ENCODE measurements at places on chromosomes 11 and 22.

- peak; percentile 62 for DNase-seq
These were observed at the start of gene LRRC75B for GRCh38 chr22:24592851-24593558. Gene LRRC75B, minus strand, starts transcription at chr22:24593073. Its CDS starts 34 bp downstream, at chr22:24593039.

DNA sequence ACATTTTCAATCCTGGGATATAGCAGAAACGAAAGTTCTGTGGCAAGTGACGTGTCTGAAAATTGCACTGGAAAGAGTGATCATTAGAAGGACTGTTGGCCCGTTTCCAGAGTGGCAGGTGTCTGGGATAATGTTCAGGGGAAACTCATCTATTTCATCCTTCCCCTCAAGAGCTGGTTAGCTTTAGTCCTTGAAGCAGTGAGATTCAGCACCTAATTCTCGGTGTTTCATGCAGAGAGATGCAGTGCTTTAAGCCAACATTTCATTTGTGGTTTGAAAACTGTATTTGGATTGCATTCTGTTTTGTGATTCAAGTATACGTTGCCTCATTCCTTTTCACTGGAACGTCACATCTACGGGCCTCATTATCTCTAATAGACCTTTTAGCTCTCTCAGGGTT, 205.0 kb upstream of the RAG2 start:
- no peak for DNase-seq

DNA sequence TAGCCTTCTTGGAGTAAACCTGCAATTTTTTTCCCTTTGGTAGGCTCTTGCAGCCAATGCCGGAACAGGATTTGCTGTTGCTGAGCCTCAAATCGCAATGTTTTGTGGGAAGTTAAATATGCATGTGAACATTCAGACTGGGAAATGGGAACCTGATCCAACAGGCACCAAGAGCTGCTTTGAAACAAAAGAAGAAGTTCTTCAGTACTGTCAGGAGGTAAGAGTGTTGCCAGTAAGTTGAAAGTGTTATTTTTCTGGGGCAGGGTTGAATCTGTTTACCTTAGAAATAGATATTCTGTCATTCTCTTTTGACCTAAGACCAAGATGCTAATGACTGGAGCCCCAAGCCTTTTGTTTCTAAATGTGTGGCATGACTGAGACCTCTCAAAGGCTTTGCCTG, 39.7 kb downstream of the APLP2 start:
- no peak for DNase-seq

GRCh38 chr11:12902791-12903486, 106.2 kb upstream of the RASSF10 start:
- DNase-seq = no peak

DNA sequence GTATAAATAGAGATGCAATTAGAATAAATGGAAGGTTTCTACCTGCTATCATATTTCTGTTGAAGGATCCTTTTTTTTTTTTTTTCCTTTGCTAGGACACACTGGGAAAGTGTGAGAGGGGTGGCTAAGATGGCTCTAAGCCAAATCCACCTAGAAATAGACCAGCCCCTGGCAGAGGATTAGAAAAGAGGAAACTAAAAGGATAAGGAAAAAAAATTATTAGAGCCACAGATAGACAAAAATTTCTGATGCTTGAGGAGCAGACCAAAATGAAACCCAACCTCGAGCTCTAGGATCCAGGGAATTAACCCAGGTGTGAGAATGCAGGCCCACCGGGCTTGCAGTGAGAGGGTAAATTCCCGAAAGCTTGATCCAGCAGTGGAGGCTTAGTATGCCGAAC, 262.3 kb downstream of the CADM1 start:
- no peak for DNase-seq

- no peak for DNase-seq
These were observed 43.6 kb downstream of the TMEM135 start for GRCh38 chr11:87081358-87081757.

DNA sequence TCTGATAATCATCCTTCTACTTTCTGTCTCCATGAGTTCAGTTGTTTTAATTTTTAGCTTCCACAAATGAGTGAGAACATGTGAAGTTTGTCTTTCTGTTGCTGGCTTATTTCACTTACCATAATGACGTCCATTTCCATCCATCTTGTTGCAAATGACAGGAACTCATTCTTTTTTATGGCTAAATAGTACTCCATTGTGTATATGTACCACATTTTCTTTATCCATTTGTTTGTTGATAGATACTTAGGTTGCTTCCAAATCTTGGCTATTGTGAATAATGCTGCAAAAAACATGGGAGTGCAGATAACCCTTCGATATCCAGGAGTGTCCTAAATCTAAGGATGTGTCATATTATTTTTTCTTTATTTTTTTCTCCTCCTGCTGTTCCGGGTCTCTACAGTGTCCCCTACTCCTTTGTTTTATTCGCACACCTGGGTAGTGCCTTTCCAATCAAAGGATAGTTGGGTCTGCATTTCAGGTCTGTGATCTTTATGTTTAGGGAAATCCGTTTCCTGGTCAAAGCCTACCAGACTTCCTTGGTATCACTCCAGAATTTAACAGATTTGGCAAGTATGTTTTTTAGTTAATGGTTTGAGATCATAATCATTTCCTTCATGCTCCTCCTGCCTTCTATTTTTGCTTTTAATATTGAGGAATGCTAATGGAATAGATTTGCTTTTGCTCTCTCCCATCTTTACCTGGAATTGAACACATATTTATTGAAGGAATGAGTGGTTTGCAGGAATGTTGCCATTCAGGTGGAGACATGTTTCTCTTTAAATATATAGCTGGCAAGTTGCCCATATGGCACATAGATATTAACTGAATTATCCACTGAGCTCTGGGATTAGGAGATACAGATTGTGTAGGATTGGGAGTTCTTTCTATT, 53.7 kb downstream of the ARHGEF12 start:
- no peak for DNase-seq

- no peak for DNase-seq
These were observed 3.8 kb downstream of the TMPRSS13 start for GRCh38 chr11:117925198-117925925.

DNA sequence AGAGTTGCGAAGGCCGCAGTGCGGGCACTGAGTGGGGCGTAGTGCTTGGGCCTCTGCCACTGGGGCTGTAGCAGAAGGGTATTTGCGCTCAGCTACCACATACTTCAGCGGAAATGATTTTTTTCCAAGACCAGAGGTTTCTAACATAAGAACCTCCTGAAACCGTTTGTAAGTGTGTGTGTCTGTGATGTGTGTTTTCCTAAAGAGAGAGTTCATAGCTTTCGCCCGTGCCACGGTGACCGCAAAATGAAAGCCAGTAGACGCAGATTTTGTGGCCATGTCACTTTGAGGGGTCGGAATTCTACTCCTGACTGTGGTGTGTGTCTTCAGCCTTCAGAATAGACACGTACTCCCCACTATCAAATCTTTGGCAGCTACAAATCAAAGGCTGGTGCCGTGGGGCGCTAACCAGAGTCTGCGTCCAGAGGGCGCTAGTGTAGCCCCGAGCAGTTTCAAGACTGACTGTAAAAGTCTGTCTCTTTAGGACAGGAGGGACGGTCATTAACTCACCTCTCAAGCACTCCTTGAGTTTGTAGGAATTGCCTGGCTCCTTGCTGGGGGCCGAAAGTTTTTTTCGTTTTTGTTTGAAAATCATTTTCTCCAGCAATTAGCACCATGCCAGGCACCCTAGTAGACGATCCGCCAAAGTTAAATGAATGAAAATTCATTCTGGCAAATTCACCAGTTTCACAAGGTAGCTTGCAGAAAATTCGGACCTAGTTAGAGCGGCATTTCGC, 2.5 kb upstream of the CALCA start:
- DNase-seq = peak; percentile 1

- DNase-seq = no peak
These were observed 59.6 kb downstream of the MPPED2 start for GRCh38 chr11:30526558-30526957.

DNA sequence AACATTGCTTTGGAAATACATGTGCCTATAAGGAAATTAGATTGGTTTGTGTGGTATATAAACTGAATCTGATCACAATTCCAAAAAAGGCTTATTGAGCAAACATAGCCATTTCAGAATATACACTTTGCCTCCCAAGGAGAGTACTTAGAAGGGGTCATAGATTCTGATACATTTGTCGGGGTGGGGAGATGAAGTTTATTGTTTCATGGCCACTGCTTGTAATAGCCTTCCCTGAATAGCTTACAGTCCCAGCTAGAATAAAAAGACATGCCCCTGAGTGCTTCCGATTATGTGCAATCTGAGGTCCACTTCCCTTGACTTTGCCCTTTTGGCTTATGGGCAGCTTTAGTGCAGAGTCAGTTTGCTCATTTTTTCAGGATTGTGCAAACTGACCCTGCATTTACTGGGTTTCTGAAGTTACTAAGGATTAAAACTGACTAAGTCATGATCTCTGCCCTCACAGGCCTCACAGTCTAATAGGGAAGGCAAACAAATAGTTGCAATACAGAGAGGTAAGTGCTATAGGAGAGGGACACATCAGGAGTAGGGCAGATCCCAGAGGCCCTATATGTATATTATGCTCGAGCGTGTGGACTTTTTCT, 184.2 kb downstream of the BLID start:
- no peak for DNase-seq

DNA sequence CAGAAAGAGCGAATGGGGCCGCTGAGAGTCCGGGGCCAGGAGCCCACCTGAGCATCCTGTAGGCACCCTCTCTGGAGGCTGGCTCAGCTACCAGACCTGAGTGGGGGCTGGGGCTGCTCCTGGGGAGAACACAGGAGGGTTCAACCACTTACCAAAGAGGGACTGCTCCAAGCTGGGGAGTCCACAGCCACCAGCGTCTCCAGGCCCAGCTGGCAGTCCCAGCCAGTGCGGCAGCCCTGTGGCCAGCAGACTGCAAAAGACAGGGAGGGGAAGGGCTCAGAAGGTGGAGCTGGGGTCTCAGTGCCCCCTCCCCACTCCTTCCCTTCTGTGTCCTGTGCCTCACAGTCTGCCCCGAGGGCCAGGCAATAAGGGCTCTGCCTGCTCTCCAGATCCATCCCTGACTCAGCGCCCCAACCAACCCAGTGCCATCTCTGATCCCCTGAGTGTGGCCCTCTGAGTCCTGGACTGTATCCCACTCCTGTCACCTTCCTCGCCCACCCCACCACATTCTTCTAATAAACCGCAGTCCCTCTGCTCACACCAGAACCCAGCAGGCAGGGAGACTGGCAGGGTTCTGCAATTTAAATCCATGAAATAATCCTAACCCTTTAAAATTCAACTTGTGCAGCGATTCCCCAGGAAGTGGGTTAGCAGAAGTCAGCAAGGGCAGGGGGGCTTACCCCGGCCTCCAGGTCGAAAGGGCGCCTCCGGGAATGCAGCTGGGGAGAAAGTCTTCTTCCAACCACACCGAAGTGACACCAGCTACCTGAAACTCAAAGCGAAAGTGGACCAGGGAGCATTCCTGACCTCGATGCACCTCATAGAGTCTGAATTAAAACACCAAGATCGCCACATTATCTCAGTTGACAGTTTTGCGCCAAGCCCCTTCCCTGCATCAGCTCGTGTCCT, 13.3 kb downstream of the CHST1 start:
- no peak for DNase-seq

DNA sequence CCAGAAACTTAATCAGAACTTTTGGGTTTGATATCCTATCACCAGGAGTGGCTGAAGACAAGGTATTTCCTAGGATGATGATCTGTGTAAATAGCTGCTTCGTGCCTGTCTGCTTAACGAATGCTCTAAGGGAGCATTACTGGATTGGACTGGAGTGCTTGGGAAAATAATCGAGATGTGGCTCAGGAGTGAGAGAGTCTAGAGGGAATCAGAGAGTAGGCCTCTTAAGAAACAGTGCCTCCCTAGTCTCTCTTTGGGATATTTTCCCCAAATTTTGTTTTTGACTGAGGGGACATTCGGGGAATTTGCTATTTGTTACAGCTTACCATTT, 2.5 kb downstream of the MAML2 start:
- DNase-seq = no peak

GRCh38 chr22:17491090-17491640, 72.1 kb upstream of the SLC25A18 start:
- no peak for DNase-seq

DNA sequence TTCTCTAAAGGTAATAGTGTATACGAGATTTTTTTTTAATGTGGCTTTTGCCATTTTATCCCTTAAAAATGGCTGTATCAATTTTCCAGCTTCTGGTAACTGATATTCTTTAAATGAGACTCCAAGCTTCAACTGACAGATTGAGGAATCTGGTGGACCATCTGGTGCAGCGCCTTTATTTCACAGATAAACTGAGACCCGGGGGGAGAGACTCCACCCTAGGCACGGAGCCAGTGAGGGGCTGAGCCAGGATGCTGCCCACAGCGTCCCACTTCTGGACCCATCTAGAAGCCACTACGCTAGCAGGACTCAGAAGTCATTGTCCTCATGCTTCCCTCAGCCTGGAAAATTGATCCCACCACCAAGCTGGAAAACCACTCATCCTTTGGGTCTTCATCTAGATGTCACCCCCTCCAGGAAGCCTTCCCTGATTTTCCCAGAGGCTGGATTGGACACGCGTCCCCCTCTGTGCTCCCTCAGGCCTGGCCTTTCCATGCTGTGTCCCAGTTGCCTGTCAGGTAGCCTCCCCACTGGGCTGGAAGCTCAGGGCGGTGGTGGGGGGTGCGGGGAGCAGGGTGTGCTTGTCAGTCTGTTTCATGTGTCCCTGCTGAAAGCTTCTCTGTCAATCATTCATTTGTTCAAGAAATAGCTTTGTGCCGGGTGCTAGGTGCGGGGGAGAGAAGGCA, 12.3 kb upstream of the CD5 start:
- no peak for DNase-seq

GRCh38 chr11:86696004-86696403, 23.6 kb upstream of the ME3 start:
- DNase-seq = peak; percentile 95

DNA sequence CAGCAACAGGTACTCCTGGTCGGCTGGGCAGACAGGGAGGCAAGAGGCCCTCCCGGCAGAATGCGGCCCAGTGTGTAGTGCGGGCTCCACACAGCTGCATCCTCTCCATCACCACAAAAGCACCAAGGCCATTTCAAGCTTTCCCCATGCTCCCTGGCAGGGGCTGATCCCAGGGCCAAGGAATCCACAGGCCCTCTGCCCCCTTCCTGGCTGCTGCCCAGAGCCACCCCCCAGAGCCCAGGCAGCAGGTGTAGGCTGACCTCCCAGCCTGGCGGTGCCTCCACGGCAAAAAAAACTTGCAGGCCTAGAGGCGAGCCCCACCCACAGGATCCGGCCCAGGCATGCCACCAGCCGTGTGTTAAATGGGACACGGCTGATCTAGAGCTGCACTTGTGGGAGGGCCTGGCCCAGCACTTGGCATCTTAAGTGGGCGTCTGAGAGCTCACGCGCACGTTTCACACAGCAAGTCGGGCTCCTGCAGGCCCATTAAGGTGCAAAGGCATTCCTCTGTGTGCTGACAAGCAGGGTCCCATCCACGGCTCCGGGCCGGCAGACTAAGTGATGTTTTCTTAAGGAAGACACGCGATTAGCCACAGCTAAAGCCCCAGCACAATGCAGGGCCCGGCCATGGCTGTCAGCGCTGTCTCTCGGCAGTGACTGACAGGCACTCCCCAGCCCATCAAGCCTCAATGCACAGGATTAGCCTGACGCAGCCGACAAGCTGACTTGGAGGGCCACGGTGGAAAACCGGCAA, 19.8 kb upstream of the GNB1L start:
- no peak for DNase-seq

- no peak for DNase-seq
These were observed 24.0 kb downstream of the CSF2RB start for GRCh38 chr22:36937319-36938027.

GRCh38 chr11:105111145-105111944, 28.2 kb downstream of the CARD18 start:
- DNase-seq = no peak
